ENCODE measurements at places on chromosomes 12 and 14.

- DNase-seq = no peak
Measured at GRCh38 chr14:87810711-87811110, 182.3 kb downstream of the GALC start.

DNA sequence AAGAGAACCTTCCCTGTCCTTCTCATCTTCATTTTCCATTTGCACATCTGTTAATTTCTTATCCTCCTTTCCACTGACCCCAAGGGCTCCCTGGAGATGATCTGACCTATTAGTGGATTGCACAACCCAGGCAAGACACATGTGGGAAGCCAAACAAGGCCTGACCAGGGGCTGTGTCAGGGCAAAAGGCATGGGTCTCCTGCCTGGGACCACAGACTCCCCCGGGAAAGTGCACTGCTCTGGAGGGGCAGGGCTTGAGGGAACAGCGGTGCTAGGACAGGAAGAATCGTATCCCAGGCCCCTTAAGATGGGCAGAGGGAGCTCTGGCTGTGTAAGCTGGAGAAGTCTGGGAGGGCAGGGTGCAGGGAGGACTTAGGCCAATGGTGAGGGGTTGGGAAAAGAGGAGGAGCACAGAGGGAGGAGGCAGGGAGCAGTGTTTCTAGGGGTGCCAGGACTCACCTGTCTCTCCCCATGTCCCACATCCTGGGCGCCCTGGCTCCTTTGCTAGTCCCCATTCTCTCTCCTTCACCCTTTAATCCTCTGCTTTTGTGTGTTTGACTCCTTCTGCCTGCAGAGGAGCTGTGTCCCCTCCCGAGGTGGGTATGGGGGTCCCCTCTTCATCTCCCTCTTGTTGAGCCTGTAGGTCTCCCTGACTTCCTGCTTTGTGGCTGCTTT, 25.3 kb downstream of the PLEKHG3 start:
- no peak for DNase-seq

- no peak for DNase-seq
Measured at GRCh38 chr14:32720927-32721326, 217.8 kb upstream of the NPAS3 start.

DNA sequence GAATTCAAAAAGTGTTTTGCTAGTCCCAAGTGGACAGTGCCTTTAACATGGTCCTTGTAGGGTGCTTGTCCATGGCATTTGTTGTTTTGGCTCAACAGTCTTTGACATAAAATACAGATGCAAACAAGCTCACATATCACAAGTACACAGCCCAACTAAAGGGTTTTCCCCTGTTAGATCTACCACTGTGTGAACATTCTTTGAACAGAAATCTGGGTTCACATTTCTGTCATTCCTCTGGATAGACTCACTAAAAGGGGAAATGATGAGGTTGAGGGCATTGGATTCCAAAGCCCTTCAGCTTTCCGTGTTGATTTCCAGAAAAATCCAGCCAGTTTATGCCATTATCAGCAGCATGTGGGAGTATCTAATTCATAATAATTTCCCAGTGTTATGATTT, 54.1 kb downstream of the EP400 start:
- no peak for DNase-seq

GRCh38 chr12:2776129-2776806, 18.5 kb upstream of the FKBP4 start:
- DNase-seq = no peak

GRCh38 chr14:95663226-95663797, 22.9 kb upstream of the TCL1B start:
- no peak for DNase-seq

- peak; percentile 74 for DNase-seq
Measured at GRCh38 chr14:91418387-91419043, 895 bp upstream of the CCDC88C start.

DNA sequence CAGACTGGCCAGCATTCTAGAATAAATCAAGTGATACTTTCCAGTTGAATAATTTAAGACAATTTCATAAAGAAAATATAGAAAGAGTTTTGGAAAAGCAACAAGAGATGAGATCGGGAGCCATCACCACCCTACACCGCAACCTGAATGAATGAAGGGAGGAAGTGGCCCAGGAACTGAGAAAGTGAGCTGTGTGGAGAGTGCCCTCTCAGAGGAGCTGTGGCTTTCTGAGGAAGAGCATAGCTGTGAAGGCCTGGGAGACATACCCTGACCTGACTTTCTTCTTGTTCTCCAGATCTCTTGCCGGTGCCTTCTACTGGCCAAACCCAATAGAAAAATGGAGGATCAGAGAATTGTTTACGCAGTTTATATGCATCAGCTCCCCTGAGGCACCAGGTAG, 79.3 kb upstream of the TSPAN8 start:
- DNase-seq = no peak

- no peak for DNase-seq
Measured at GRCh38 chr14:60655119-60655897, 6.0 kb upstream of the SIX1 start.

DNA sequence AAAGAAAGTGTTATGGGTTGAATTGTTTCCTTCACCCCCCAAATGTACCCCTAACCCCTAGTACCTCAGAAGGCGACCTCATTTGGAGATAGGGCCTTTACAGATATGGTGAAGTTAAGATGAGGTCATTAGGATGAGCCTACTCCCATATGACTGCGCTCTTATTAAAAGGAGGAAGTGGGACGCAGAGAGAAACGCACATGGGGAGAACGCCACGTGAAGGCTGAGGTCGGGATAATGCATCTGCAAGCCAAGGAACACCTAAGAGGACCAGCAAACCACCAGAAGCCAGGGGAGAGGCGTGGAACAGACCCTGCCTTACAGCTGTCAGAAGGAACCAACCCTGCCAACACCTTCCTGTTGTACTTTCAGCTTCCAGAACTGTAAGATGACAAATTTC, 1.7 kb upstream of the NRIP2 start:
- no peak for DNase-seq

DNA sequence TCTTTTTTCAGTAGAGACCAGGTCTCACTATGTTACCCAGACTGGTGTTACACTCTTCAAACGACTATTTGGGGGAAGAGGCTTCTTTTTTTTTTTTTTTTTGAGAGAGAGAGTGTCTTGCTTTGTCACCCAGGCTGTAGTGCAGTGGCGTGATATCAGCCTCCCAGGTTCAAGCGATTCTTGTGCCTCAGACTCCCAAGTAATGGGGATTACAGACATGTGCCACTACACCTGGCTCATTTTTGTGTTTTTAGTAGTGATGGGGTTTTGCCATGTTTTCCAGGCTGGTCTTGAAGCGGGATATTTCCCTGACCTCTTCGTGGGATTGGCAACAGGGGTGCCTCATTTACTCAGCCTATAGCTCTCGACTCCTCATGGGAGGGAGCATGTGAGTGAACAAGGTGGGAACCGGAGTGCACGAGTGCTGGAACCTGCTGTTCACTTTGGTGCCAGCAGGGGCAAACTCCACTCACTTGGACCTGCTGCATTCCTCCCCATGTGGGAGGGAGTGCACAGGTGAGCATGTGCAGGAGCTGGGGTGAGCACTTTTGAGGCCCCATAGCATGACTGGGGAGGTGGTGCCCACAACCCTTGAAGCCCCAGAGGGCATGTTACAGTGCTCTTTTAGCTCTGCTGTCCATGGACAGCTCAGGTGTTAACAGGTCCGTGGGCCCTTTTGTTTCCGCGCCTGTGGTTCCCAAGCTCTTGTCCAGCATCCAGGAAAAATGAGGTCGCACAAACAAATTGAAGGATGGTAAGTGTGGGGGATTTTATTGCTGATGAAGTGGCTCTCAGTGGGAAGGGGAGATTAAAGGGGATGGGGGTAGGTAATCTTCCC, 79.1 kb upstream of the HECTD1 start:
- DNase-seq = no peak

DNA sequence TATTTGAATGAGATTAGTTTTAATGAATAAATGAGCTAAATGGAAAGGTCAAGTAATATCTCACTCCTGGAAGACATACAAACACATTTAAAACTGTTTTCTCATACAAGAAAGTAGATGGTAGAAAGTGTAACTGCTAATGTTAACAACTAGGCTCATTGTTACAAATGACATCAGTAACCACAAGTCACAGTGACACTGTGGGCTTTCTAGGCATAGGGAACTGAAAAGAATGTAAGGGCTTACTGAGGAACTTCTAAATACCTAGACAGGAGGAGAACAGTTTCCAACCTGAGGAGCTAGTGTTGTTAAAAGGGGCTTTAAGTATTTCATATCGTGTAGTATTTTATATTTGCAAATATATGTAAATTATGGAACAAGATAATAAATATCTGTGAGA, 17.5 kb upstream of the ERGIC2 start:
- DNase-seq = no peak

DNA sequence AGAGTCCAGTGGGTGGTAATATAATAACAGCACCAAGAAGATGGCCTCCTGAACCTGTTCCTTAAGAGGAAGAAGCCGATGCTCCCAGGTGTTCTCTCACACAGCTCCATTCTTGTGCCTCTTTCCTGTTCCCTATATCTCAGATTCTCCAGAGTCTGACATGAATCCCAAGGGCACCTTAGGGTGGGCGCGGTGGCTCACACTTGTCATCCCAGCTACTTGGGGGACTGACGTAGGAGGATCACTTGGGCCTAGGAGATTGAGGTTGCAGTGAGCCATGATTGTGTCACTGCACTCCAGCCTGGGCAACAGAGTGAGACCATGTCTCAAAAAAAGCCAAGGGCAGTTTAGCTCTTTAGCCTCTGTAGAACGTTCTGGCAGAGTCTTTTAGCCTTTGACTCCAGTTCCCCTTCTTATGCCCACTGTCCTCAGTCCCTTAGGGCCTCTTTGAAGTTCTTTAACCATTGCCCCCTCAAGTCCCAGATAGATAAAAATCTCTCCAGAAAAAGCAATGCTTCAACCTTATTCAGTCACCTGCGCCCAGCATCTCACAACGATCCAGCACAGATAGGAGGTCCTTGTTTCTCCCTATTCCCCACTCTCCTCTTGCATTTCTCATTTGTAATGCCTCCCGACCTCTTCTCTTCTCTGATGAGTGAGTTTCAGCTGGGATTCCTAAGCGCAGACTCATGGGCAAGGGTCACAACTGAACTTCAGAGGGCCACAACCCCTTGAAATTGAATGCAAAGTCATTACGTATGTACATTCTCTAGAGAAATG, 4.7 kb downstream of the CCDC184 start:
- no peak for DNase-seq

DNA sequence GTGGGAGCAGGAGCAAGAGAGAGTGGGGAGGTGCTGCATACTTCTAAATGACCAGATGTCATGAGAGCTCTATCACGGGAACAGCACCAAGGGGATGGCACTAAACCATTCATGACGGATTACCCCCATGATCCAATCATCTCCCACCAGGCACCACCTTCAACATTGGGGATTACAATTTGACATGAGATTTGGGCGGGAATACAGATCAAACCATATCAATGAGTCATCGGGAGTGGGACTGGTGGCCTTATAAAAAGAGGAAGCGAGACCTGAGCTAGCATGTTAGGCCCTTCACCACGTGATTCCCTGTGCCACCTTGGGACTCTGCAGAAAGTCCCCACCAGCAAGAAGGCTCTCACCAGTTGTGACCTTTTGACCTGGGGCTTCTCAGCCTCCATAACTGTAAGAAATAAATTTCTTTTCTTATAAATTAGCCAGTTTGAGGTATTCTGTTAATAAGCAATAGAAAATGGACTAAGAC, 28.7 kb downstream of the COX8C start:
- DNase-seq = no peak

GRCh38 chr14:53408175-53408879, 255.2 kb upstream of the DDHD1 start:
- no peak for DNase-seq

DNA sequence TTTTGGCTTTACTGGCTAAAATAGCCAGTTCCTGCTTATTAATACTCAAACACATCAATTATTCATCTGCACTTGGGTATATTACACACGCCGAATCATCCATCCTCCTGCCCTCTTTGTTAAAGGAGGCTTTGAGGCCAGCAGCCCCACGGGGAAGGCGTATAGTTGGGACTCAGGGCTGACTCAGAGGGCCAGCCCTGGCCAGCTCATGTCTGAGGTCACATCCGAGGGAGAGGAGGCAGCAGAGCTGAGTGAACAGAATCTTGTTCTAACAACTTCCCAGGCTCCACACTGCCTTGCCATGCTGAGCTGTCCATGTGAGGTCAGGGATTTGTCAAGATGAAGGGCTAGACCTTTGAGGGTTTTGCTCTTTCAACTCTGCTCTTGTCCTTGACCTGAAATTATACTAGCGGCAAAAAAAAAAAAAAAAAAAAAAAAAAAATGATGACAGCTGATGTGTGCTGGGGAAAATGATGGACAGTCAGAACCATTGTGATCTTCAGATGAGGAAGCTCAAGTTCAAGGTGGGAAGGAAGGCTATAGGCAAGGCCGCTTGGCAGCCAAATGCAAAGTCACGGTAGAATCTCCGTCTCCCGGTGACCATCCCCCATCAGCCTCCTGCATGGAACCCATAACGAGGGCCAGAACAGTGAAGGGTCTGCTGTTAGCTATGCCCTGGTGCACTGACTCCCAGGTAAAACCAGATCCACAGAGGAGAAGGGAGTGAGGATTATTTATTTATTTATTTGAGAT, 12.5 kb upstream of the MARK3 start:
- DNase-seq = no peak

DNA sequence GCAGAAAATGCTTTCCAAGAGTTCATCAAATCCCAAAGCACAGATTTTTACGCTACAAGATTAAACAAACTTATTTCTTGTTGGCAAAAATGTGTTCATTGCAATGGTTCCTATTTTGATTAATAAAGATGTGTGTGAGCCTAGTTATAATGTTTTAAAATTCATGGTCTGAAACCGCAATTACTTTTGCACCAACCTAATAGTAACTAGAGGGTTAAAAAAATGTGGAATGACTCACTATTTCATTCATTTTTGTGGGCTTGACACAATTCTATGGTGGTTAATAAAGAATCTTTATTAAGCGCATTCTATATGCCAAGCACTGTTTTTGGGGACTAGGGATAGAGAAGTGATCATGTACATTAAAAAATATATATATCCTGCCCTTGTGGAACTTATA, 38.6 kb upstream of the METAP2 start:
- DNase-seq = no peak

DNA sequence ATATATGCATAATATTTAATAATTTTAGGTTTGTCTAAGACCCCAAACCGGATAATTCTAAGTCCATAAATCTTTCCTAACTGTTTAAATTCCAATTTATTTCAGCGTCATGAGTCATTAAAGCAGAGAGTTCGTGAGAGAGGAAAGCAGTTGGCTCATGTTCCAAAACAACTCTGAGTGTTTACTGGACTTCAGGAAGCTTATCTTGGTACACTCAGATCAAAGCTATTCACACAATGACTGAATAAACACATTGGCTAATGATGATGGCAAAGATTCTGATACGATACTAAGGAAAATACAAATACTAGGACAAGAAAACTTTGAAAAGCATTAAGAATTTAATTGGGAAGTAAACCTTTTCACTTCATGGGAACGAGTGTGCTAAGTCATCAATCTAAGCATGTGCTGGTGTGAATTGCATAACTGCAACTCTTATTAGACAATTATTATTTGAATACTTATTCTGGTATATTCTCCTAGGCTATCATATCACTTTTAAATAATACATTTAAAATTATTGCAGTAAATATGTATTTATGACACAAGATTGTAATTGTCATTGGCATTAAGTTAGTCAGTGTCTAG, 34.8 kb upstream of the CLEC14A start:
- no peak for DNase-seq

- no peak for DNase-seq
Measured at GRCh38 chr12:89163918-89164317, 188.4 kb downstream of the DUSP6 start.
